ENCODE measurements at places on chromosomes 16 and 17.

GRCh38 chr17:15348021-15348420, 6.6 kb upstream of the TEKT3 start:
- no peak for DNase-seq

GRCh38 chr17:28895794-28896447, 1.6 kb downstream of the FLOT2 start:
- DNase-seq, result no peak

GRCh38 chr16:66899310-66899944, 19.1 kb downstream of the PDP2 start:
- no peak for DNase-seq

DNA sequence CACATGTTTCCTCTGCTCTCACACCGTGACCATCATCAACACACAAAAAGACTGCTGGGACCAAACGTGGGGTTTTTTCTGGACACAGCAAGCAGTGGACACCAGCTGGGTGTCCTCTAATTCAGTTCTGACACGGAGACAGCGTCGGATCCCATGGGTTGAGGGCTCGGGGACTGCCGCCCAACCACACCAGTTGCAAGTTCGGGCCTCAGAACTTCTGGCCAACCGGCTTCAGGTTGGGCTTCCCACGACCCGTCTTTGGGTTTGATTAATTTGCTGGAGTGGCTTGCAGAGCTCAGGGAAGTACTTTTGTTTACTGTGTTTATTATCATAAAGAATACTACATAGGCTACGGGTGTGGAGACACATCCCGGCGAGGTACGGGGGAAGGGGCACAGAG, 97.8 kb downstream of the BANP start:
- DNase-seq, result no peak

DNA sequence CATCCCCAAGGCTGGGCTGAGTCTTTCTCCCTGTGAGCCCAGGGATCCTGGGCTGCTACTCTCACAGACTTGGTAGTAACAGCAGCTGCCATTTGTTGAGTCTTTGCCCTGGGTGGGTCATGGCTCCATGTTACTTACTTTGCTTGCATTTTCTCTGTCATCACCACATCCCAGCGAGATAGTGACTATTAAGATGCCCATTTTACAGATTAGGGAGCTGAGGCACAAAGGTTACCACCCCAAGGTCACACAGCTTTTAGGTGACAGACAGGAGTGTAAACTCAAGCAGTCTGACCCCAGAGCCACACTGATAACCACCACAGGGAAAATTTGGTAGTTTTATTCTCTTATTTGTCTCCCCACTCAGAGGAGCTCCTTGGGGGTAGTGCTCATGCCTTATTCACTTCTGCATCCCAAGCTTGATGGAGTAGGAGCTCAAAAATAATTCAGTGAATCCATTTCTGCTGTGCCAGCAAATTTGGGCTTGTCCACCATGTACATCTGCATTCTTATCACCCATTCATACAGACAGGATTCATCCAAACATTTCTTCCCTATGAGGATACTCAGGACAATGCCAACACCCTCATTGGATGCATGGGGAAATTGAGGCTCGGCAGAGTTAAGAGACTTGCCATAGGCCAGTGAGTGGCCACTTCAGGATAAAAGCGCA, 263.2 kb downstream of the CBLN1 start:
- no peak for DNase-seq

GRCh38 chr16:64866021-64866420, 255.8 kb downstream of the CDH11 start:
- no peak for DNase-seq

- no peak for DNase-seq
Observed at GRCh38 chr16:48492133-48492532, 106.9 kb upstream of the SIAH1 start.

- no peak for DNase-seq
Observed at GRCh38 chr16:80940069-80940856, 66.4 kb downstream of the CMC2 start.

- no peak for DNase-seq
Observed at GRCh38 chr16:56263711-56264608, 72.7 kb downstream of the GNAO1 start.

GRCh38 chr16:3478242-3478925, 16.9 kb downstream of the C16orf90 start:
- DNase-seq, result no peak

GRCh38 chr17:19265755-19266154, 28.6 kb downstream of the EPN2 start:
- no peak for DNase-seq

GRCh38 chr17:28908640-28909167, 5.8 kb upstream of the DHRS13 start:
- no peak for DNase-seq

- DNase-seq, result no peak
Observed at GRCh38 chr17:145671-146541, 8.5 kb downstream of the SCGB1C2 start.

GRCh38 chr17:63838631-63839171, 3.8 kb downstream of the SMARCD2 start:
- DNase-seq, result no peak

DNA sequence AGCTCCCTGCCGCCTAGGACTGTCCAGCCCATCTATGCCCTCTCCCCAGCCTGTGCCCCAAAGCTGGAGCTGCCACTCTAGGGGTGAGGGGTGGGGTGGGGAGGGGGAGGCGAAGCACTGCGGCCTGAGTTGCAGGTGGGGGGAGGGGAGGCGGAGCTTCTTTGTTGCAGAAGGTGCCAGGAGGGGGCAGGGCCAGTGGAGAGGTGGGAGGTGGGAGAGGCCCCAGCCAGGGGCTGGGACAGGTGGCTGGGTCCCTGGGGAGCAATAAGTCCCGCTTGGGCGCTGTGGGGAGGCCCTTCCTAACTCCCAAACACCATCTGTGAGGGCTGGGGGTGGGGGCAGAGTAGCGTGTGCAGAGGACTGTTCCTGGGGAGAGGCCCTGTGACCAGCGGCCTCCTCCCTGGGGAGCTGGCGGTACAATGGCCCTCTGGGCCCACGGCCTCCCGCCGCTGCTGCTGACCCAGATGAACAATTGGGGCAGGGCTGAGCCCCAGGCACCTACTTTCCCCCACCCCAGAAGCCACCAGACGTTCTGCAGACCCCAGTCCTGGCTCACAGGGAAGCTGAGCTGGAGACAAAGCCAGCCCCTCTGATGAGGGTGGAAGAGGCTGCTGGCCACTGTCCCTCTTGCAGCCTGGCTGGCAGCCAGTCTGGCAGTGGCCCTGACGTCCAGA, 2.2 kb upstream of the NTN3 start:
- no peak for DNase-seq

GRCh38 chr17:50475362-50475761, 3.3 kb upstream of the RSAD1 start:
- DNase-seq, result no peak

GRCh38 chr17:29100296-29100695, 57.4 kb downstream of the PIPOX start:
- no peak for DNase-seq
